ENCODE measurements at places on chromosomes 13 and 19.

DNA sequence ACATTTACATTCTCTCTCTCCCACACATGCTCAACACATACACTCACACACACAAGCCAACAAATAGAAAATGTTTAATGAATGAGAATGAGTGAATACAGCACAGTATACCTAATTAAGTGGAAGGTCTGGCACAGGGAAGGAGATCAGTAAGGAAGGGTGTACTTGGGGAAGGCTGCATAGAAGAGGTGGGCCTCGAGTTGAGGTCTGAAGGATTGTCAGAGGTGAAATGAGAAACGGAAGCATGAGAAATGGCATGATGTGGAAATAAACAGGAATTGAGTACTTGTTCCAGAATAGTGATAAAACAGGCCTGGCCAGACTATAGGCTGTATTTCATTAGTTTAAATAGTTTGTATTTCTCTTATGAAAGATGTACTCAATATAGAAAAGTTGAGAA, 136.2 kb downstream of the FLT1 start:
- DNase-seq: no peak

- no peak for DNase-seq
Observed at GRCh38 chr13:112680741-112681360, 9.0 kb upstream of the ATP11A start.

DNA sequence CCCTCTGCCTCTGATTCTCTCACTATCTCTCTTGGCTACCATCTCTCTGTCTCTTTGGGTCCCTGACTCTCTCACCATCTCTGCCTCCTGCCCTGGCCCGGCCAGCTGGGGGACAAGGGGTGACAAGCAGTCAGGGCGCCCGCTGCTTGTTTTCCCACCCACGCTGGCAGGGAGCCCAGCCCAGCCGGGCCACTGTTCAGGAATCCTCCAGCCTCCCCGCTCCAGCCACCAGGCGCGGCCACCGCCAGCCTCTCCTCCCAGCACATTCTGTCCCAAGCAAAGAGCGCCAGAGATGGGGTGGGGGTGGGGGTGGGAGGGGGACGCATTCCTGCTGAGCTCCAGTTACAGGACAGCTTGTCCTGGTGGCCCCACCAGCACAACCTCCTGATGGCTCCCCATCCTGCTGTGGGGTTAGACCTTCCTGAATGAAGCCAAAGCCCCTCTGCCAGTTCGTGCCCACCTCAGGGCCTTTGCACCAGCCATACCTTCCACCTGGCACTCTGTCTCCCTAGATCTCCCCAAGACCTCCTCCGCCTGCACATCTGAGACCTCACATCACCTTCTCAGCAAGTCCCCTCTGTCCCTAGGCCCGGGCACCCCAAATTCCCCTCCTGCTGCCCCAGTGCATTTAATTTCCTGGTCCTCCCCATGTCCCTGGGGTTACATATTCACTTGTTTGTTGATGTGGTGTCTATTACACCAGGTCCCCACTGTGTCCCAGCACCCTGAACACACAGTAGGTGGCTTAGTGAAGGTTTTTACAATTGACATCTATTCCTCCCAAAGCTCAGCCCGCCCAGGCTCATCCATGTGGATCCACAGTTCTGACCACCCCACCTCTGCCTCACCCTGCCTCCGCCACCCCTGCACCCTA, 12.5 kb downstream of the ARRDC2 start:
- DNase-seq: no peak

DNA sequence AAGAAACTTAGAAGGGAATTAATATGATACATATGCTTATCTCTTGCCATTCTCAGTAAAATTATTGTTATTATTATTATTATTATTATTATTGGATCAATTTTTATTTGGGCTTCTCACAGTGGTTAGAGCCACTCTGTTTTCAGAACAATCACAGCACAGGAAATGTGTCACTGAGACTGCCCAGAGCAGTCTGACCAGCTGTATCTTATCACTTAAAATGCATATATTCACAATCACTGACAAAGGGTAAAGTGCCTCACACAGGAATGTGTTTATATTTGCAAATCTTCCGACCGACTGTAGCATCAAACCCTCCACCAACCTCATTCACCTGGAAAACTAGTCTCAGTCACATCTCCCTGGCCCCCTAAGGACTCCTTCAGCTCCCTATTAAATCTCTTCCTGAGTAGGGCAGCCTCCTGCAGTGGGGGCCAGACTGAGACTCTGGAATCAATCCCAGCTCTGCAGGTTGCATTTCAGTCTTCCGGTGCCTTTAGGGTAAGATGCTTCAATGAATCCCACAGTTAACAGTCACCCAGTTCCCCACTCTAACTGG, 738.3 kb upstream of the SLITRK5 start:
- DNase-seq: no peak

GRCh38 chr19:29010276-29010675, 202.7 kb downstream of the UQCRFS1 start:
- DNase-seq: no peak

Measured in NCI-H345 (cell line).